Activated naive CD8-positive, alpha-beta T cell treated with anti-CD3 and anti-CD28 coated beads for 36 hours (primary cell): ENCODE measurements at places on chromosomes 16 and 17.
A peak's percentile ranks its signal among the peaks of the same experiment; 100 is the strongest.

GRCh38 chr17:37109731-37110710 lies 161.3 kb downstream of the AATF start:
- DNase-seq, result no peak

- no peak for DNase-seq
Measured at GRCh38 chr17:73588891-73589290, 55.4 kb downstream of the SDK2 start.

- peak; percentile 49 for DNase-seq
Measured at GRCh38 chr17:18025241-18025944, 13.6 kb downstream of the ATPAF2 start.

DNA sequence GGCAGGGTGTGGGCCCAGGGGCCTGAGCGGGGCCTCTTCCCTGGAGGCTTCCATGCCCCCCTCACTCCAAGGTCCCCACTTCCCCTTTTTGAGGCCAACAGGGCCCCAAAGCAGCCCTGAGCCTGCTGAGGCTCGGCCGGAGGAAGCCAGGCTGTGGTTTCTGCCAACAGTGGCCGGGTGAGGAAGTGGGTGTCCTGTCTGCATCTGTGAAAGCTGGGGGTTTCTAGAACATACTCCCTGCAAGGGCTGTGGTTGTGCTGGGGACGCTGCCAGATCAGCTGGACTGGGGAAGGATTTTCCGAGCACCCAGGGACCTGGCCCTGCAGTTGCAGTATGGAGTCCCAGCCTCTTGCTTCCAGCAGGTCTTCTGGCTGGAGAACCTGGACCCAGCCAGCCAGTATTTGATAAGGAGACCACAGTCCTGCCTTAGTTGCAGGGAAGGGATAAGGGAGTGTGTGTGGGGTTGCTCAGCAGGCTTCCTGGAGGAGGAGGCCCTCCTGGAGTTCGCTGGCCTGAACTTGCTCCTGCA lies 15.7 kb downstream of the ADCY7 start:
- DNase-seq, result peak; percentile 61

DNA sequence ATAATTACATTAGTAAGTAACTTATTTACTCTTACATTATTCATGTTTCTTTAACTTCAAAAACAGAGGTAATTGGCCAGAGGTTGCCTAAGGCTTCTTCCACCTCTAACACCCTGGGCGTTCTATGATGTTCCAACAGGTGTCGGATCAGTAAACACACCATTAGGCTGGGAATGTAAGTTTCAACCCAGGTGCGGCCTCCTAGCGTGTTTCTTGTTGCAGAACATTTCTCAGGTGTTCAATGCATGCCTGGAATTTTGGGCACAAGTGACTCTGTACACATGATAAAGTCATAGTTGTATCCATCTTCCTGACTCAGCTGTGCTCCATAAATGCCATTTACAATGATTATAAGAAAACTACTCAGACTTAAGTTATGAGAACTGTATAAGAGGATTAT lies 1.0 kb downstream of the KRTAP2-2 start:
- no peak for DNase-seq

- DNase-seq, result no peak
Measured at GRCh38 chr17:48997827-48998586, 822 bp downstream of the IGF2BP1 start.

DNA sequence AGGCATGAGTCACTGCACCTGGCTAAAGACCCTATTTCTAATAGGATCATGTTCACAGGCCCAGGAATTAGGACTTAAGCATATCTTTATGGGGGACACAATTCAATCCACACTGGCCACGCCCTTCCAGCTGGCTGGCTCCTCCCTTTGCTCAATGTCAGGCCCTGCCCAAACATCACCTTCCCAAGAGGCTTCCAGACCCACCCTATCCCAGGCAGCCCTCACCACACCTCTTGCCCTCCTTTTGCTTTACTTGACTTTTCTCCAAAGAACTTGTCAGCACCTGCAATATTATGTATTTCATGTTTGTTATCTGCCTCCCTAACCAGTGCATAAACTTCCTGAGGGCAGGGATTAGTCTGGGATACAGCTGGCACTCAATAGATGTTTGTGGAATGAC lies 109.6 kb upstream of the CDH5 start:
- no peak for DNase-seq

DNA sequence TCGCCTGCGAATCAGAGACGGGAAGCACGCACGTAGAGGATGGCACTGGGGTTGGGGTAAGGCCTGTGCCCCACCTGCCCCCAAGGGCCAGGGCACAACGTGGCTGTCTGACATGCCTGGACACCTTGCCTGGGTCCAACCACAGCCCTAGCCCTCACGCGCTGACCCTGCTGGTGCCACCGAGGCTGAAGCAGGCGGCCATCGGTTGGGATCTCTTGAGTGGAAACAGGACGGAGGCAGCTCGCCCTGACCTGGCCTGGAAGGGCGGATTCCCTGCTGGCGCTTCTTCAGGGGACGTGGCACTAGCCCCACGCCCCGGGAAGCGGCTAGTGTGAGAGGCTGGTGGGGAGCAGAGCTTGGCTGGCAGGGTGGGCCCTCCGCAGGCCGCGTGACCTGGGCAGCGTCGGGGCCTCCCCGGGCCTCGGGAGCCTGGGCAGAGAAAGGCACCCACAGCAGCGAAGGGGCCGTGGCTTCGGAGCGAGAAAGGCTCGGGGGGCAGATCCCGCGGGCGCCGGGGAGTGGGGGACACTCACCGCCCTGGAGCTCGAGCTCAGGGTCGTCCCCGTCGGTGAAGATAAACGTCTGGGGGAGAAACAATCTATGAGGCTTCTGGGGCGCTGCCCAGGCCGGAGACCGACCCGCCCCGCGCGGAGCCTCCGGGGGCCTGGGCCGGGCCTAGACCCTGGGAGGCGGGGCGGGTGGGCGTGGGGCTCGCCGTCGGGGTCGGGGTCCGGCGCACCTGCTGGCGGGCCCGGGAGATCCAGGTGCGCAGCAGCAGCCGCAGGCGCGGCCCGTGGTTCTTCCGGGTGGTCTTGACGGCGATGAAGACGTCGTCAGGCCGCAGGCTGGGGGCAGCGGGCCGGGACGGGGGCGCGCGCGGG lies 610 bp downstream of the RFNG start:
- no peak for DNase-seq

- no peak for DNase-seq
Measured at GRCh38 chr17:72219137-72219823, 98.5 kb downstream of the SOX9 start.

- no peak for DNase-seq
Measured at GRCh38 chr16:69386596-69386995, 789 bp upstream of the TERF2 start.

GRCh38 chr17:29929533-29930408 lies at the start of gene SSH2:
SSH2 (minus strand) TSS chr17:29930228; CDS start chr17:29930000, 228 bp downstream.
- DNase-seq, result peak; percentile 90

DNA sequence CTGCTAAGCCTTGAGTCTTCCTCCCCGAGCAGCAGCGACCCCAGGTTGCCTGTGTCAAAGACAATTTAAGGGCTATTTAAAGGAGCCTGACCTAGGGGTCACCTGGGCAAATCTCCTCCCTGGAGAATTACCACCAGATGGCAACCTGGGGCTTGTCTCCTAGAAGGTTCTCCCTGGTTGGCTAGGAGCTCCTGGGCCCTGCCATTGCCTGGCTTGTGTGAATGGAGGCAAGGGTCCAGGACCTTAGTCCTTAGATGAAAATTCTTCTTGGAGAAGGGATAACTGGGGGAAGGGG lies 51.3 kb upstream of the TAC4 start:
- DNase-seq, result no peak

DNA sequence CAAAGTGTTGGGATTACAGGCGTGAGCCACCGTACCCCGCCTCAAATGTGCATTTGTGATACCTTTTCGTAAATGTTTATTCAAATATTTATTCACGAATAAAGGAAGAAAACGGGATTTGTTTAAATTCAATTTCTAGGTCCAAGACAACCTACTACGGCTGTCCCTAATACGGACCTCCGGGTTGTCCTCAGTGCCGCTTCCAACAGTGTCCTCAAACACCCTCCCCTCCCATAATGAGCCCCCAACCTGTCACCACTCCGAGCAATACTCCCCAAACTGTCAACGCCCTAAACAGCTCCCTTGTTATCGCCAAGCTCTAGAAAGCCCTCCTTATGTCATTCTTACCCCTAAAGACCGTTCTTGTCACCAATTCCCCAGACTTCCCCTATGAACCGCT lies 539 bp upstream of the GABARAPL2 start:
- no peak for DNase-seq

DNA sequence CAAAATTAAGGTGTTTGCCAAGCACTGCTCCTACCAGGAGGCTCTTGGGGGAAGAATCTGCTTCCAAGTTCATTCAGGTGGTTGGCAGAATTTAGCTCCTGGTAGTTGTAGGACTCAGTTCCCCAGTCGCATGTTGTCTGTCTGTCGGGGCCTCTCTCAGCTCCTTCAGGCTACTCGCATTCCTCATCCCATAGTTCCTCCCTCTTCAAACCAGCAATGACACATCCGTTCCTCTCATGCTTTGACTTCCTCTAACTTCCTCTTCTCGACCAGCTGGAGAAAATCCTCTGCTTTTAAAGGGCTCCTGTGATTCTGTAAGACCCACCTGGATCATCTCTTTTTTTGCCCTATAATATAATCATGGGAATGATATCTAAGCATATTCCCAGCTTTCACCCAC lies 108.1 kb downstream of the PMP22 start:
- no peak for DNase-seq

DNA sequence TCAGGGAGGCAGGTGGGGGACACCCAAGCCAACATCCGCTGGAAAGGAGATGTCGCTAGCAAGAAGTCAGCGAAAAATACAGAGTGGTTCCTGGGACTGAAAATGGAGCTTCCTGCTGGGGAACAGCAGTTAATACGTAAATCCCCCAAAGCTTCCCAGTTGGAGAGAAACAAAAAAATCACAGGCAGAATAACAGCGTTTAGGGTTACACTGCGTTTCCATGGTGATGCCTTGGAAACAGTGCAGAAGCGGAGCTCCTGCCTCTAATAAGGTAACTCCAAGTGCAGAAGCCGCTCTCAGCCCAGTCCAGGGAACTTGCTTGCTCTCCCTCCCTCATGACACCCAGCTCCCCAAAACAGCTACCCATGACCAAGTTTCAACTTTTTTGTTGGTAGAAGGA lies 73.4 kb downstream of the PLD6 start:
- DNase-seq, result no peak

DNA sequence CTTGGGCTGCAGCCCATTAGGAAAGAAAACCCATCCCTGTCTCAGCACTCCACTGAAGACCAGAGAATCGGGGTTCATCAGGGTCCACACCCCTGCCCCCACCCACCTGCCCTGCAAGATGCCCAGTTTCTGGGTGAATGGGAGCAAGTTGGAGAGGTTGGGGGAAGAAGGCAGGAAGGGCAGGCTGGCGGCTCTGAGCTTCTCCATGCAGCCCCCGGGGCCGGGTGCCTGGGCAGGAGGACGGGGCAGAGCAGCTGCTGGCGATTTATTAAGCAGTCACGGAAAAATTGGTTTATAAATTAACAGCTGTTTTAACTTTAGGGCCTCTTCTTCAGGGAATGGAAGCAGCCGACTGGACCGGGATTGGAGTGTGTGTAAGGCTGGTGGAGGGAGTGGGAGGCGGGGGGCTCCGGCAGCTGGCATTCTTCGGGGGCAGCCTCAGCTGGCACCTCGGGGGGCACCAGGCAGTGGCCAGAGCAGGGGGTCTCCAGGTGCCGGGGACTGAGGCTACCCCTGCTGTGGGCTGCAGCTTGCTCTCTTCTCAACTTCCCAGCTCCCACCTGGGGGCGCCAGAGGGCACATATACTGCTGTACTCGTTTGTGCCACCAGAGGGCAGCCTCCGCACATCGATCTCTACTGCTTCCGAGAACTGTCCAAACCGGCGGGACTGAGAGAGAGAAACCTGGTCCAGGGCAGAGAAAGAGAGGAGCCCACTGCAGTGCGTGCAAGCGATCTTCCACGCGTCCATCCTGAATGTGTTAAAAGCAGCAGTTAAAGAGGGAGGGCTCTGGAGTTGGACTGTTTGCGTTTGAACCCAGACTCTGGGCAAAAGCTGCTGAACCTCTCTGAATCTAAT lies 5.0 kb upstream of the PPP1R1B start:
- DNase-seq, result peak; percentile 82

GRCh38 chr17:42682722-42683403 lies 532 bp downstream of the CNTNAP1 start:
- DNase-seq, result peak; percentile 50

DNA sequence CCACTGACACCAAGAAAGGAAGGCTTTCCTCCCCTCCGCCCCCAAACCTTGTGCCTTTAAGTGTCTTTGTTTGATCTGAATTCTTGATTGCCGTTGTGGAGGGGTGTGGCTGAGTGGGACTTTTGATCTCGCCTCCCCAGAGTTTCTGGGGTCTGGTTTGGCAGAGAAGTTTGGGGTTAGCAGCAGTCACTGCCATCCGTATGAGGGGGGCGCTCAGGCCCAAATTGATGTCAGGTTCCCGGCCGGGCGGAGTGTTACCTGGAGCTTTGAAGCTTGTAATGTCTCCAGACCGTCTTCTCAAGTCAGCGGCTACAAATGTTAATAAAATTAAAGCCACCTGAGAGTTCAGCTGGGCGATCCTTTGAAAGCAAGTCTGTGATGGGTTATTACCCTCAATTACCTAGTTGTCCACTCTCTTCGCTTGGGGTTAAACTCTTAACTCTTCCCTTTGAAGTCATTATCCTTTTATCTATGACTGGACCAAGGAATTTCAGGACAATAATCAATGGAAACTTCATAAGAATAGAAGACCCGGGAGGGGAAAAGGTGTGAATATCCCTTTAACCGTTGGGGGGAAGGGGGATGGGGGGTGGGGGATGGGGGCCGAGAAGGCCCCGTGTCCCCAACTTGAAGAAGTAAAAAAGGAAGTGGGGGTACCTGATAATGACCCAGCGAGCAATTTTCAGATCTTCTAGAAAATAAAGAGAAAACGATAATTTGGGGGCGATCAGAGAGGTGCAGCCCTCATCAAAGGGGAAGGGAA lies 31.8 kb upstream of the AXIN2 start:
- peak; percentile 5 for DNase-seq

DNA sequence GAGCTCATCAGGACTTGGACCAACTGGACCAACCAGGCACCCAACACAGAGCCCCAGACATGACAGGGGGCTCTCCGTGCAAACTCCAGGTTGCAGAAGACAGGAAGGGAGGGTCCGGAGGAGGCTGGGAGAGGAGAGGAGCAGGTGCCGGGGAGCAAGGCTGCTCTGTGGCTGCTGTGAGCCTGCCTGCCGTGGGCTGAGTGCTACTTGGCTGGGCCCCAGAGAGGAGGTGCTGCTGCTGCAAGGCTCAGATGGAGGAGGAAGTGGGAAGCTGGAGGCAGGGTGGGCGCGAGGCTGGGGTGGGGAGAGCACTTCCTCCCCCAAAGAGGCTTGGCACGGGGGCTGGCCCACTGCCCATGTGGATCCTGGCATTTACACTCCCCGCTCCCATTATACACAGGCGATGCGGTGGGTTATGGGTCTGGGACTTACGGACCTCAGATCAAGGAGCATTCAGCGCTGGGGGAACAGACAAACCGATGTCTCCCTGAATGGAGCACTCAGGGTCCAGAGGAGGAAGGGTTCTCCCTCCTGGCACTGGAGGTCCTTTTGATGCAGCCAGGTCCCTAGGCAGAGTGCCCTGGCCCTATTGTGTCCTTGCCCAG lies 15.9 kb downstream of the EPOP start:
- DNase-seq, result no peak

GRCh38 chr16:27549464-27549745 lies 308 bp downstream of the GTF3C1 start:
- DNase-seq, result no peak
